ENCODE measurements at places on chromosomes 4 and X.

- DNase-seq = no peak
These were observed 728.9 kb downstream of the PCDH18 start for GRCh38 chr4:136803433-136803832.

DNA sequence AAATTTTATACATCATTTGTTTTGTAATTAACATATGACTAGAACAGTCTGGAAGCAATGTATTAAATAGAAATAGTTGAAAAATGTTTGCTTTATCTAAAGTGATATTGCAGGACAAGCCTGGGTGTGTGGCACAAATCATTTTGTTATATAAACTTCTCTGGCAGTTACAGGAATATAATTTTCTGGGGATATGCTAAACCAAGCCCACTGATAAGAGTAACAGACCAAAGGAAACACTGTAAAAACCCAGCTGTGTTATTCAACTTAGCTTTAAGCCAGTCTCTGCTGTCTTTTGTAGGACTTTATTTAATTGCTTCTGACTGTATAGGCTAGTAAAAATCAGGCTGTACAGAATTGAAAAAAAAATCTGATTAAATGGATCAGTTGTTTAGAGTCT is 156.2 kb downstream of the NR3C2 start:
- no peak for DNase-seq

DNA sequence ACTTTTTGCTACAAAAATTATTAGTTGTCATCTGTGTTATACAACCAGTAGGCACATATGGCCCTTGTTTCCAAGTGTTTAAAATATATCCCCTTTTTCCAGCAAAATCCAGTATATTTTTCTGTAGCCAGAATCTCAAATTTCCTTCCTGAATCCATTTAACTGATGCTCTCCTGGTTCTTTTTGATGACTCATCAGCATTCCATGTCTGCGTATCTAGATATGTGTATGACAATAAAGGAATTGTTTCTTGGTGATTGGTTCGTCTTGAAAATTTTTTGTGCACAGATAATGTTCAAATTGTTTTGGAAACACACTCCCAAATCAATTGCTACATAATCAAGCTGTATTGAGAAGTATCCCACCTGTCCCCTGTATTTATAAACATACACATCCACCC is 98.3 kb downstream of the ITM2A start:
- no peak for DNase-seq

DNA sequence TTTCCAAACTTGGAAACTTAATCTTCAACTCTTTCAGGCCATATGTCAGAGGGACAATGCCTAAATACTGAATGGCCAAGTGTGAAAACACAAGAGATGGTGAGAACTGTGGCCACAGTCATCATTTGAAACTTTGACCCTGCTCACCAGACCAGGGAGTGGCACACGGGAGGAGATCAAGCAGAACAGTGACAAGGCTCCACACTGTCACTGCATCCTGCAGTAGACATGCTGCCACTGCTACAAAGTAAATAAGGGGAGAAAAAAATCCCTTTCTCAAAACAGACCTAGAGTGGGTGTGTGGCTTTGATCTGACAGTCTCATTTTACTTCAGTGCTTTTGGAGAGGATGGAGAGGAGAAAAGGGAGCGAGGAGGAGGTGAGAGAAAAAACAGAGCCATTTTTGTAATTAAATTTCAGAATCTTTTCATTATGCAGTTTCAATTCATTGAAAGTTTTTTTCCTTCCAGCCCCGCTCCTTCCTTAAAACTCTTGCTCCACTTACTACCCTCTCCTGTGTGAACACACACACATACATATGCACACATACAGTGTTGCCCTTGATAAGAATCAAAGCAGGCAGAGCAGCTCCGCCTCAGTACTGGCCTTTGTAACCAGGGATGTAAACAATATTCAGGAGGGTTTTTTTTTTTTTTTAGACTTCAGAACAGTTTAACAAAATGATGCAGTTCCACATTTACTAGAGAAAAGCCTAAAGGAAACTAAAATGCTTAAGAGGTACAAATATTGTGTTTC is 34.4 kb downstream of the NEXMIF start:
- no peak for DNase-seq

DNA sequence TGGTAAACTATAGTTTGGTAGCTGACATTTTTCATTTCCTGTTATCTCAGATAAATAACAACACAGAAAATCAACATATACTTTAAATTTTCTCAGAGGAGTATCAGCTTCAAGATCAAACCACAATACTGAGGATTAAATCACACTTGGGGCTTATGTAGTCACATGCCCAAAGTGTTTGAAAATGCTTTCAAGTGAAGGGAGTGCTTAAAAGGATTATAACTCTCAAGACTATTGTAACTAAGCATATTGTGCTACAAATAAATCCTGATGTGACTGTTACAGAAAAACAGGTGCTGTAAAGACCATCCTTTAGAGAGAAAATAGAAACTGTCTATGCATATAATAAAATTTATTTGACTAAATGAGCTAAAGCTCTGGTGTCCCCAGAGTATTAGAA is 887.6 kb downstream of the ADGRL3 start:
- no peak for DNase-seq

GRCh38 chrX:153926858-153927671 is 1.0 kb upstream of the ARHGAP4 start:
- DNase-seq = peak; percentile 84

- no peak for DNase-seq
These were observed 4.5 kb downstream of the GPM6A start for GRCh38 chr4:175807547-175807946.

GRCh38 chrX:63737131-63737921 is 47.7 kb downstream of the ARHGEF9 start:
- no peak for DNase-seq

DNA sequence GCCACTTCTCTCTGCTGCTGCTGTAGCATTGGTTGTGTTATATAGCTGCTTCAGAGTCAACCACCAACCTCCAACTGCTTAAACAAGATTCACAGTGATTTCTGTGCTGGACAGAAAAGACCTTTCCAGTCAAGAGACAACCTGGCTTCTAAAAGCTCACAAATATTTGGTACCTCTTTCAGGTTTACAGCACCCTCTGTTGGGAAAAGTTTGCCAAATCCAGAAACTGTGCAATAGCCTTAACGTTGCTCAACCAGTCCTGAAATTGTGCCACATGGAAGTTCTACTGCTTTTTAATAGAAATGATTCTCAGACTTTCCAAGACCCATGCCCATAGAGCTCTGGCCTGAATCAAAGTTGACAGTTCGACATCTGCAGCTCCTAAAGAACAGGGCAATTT is 842.1 kb upstream of the HTR2C start:
- DNase-seq = no peak

DNA sequence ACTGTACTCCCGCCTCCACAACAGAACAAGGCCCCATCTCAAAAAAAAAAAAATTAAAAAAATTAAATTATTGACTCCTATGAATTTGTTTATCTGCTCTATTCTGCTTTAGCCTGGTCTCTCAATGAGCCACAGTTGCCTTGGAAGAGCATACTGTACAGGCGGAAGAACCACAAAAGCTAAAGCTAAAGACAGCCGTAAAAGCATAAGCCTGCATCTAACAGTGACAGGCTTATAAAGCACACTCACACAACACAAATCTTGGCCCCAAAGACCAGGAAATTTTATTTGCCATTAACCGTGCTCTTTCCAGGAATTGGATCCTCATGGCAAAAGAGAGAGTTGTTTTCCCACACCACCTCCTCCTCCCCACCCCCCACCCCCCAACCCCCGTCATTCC is 53.5 kb upstream of the KLF3 start:
- no peak for DNase-seq

DNA sequence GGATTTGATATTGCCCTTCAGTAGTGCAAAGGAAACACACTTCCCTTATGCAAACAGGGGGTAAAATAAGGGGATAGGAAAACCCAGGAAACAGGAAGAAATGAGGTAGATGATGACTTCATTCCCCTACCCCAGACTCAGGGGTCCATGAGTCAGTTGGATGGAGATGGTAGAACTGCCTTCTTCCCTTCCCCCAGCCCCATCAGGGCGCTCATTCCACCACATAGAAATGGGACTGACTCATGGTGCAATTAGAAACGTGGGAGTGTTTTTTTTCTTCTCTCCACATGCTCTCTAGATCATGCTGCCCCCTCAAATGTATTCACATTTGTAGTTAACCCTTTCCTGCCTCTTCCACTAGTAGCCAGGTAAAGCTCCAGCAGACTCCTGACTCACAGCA is 23.1 kb upstream of the ARMCX2 start:
- DNase-seq = no peak

GRCh38 chrX:39960219-39960618 is 137.5 kb downstream of the BCOR start:
- no peak for DNase-seq

DNA sequence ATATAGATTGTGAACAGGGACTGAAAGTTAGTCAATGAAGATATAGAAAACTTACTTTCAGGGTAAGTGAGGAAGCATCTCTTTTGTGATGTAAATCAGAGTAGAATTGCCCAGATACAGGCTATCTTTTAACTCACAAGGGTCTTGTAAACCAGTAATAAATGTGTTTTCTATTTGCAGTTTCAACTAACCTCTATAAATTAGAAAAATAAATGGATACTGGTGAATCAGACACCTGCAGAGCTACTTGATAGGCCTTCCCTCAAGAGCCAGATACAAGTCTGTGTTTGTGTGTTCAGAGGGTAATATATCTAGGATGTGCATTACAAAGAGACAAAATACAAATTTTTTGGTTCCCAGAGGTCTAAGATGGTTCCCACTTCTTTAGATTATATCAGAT is 82.9 kb downstream of the DCLK2 start:
- DNase-seq = no peak

DNA sequence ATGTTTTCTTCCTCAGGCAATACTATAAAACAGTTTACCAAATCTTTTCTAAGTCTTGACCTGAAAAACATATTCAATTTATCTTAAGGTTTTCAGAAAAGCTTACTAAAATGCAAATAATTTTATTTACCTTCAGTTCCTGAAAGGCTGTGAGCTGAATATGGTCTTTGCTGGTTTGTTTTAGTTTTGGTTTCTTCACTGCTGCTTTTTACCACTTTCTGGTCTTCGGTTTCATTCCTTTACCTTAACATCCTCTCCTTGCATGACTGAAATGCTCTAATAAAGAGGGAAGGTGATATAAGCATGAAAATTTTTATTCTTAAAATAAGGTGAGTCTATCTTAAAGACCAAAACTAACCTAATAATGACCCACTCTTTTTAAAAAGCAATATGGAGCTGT is 97.1 kb upstream of the NRK start:
- no peak for DNase-seq

DNA sequence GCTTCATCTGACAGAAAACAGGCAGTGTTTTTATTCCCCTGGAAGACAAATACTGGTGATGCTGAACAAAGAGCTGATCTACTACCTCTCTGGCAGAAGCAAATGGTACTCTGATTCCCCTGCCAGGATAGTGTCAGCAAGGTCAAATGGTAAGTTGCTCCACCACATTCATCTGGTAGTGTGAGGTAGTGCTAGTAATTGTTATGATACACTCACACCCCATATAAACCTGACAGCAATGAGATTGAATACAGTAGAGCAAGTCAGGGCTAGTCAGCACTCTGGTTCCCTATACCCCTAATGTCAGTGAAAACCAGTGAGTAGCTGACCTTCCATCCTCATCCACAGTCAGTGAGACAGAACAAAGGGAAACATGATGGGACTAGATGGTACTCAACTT is 3.4 kb upstream of the SPIN4 start:
- no peak for DNase-seq

DNA sequence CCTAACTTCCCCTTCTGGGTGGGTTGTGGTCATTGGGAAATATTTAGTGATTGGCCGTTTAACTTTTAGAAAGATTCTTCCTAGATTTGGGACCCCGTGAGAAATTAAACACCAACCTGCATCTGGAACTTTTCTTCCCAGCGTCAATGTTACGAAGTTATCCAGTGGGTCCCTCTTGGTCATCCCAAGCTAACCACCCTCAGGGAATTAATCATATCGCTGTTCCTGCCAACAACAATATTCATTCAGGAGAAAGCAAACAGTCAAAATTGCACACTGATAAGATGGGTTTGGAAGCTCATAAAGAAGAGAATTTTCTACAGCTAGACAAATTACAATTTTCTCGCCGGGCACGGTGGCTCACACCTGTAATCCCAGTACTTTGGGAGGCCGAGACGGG is 121.2 kb upstream of the STX18 start:
- no peak for DNase-seq

DNA sequence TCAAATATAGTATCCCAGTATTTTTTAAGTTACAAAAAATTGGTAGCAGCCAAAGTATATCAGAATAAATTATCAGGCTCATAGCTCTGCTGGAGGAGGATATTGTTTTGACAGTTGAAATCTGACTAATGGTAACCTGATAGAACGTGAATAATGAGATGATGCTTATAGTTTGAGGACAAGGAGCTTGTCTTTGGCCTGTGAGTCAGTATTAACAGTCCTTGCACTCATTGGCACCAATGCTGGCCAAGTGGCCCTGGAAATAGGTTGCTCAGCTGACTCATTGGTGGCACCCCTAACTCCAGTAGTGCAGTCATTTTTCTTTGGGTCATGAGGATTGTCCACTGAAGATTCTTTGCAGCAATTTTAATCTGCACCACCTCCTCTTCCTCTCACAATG is 203.3 kb upstream of the JADE1 start:
- no peak for DNase-seq

GRCh38 chr4:108492816-108493595 is 127.4 kb upstream of the RPL34 start:
- no peak for DNase-seq

Data from AML-193 (cell line).